SK-MEL-5 (cell line): ENCODE measurements at places on chromosomes 3 and 15. TPM values are rescaled to one million over a fixed set of nuclear protein-coding genes. Genes with fewer than 3 reads are reported as not detected.

The REC114 gene
- total RNA-seq, result not detected in 2 replicates

The ZNF501 gene
- total RNA-seq, result 2.5 and 5.0 TPM in 2 replicates

The MOBP gene
- not detected in 2 replicates for total RNA-seq

GRCh38 chr15:45341790-45342189, 36.6 kb downstream of the GATM start:
- no peak for DNase-seq

DNA sequence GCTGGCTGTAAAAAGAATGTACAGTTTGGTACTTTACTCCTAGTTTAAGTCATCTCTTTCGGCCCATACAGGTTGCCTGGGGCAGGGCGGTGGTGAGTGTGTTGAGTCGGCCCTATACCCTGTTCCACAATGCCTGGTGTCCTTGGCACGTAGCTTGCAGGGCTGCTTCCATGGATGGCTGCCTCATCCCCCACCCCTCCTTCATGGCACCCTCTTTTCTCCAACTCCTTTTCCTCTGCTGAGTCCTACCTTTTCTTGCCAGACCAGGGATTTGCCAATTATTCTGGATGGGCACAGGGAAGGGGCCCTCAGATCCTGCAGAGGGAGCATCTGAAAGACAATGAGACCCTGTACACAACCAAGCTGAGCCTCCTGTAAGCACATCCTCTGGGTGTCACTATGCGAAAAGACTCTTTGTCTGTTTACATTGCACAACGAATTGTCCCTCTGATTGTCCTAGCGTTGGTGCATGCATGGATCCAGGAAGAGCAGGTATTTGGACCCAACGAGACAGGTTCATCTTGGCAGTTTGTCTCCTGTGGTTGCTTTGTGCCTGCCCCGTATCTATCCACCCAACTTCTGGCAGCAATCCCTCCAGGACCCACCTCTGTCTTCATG, 73.6 kb upstream of the CGNL1 start:
- DNase-seq, result no peak
